ENCODE measurements at places on chromosomes 1 and 21.

DNA sequence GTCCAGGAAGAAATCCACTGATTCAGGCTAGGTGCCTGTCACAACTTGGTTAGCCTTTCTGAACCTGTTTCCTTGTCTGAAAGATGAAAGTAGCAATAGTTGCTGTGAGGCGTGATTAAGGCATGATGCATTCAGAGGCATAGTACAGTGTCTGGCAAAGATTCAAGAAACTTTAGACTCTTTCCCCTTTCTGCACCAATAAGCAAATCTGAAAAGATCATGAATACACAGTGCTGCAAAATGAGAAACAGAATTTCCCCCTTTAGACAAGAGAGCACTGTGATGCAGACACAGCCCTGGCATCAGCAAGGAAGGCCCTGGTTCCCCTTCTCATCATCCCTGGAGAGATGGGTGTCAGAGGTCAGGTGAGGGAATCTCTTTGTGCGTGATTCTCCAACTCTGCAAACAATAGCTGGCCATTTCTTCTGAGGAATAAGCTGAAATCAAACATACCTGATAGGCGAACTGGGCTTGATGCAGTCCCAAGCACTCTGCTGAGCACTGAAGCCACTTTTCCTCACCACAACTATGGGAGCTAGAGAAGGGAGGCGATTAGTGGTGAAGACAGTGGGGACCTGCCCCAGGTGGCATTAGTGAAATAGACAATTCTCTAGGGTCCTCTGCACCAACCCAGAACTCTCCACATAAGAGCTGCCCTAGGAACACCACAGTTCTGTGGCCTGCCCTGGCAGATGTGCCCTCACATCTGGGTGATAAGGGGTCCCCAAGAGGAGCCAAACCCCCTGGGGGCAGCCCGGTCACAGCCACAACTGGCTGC lies 41.7 kb downstream of the ITPKB start:
- no peak for DNase-seq

- DNase-seq: no peak
Measured at GRCh38 chr21:44351535-44352252, 1.7 kb upstream of the TRPM2 start.

DNA sequence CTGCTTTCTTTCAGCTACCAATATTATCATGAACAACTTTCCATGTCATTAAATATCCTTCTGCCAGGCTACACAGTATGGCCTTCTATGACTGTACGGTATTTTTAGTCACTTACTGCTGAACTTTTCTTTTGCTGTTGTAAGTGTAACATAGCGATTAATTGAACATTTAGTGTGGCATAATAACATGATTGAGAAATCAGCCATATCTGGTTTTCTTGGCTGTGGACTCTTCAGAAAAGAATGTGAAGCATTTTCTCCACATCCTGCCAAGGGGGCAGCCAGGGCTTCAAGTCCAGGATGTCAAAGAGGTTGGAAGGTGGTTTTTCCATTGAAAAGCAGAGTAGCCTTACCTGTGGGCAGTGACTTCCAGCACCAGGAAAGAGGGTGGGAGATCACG lies 8.8 kb upstream of the AHCYL1 start:
- DNase-seq: no peak

DNA sequence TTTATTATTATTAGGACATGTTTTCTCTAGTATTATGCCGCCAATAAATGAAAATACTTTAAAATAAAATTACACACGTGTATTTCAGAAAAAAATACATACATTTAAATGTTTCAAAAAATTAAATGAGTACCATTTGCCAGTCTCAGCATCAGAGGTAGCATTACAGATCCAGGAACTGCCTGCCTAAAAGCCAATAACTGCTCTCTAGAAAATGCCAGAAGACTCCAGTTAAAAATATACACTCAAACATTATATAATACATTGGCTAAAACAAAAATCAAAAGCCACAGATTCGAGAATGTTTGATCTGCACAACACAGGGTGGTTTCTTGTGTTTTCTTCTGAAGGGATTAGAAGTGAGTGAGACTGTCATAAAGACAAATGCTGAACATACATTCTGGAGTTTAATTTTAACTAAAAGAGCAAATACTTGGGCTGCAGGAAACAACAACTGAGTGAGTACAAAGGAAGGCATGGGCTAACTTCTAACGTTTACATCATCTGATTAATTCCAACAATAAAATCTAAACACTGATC lies 105.5 kb downstream of the RERE start:
- no peak for DNase-seq

GRCh38 chr1:96715482-96715881 lies 6.1 kb upstream of the PTBP2 start:
- DNase-seq: no peak

DNA sequence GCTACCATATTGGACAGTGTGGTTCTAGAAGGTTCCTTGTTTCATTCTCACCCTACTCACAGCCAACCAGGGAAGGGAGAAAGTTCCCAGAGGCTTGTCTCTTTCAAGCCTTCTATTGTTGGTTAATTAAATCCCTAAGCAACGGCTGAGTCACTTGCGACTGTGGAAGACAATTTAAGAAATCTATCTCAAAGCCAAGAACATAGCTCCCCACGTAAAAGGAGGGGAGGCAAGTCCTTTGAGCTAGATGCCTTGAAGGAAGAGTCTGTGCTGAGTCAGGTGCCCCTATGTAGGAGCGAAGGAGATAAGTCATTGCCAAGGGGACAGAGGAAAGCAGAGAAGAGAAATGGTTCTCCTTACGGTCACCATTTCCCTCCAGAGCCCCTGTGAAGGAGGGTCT lies 79.4 kb upstream of the PPP2R5A start:
- no peak for DNase-seq

DNA sequence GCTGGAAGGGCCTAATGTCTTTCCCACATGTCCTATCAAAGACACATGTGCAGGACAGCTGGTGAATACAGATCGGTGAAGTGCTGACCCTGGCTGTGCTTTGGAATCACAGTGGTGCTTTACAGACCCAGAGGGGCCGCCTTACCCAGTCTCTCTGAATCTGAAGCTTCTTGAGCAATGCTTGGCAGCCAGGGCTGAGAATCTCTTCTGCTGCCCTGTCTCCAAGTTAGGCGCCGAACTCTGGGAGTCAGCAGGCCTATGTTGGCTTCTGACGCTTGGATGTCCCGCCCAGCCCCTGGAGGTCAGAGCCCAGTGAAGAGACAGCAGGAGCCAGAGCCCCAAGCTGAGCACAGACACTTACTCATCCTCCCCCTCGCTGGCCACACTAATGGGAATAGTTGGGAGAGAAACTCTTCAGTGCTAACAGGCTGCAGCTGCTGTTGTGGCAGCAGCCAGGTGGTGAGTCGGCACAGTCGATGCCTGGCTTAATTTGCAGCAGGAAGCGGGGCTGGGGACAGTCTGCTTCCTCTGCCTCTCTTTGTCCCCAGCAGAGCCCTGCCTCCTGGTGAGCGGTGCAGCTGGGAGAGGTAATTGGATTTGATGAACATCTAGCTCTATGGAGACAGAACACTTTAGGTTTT lies 68.1 kb downstream of the URB2 start:
- DNase-seq: no peak

DNA sequence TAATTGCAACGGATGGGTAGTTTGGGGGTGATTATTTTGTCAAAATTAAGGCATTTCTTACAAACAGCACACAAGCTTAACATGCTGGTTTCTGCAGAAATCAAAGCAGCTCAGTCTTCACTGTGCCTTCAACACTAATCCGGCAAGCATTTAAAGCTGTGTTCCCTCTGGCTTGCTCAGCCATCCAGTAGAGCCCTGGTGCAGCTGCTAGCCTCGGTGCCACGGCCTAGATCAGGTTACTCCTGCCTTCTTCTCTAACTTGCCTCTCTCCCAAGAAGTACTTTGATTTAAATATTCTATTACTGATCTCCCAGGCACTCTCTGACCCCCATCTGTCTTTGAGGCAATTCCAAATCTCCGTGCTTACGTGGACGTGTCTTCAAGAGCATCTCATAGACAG lies 85.6 kb downstream of the GREM2 start:
- no peak for DNase-seq

DNA sequence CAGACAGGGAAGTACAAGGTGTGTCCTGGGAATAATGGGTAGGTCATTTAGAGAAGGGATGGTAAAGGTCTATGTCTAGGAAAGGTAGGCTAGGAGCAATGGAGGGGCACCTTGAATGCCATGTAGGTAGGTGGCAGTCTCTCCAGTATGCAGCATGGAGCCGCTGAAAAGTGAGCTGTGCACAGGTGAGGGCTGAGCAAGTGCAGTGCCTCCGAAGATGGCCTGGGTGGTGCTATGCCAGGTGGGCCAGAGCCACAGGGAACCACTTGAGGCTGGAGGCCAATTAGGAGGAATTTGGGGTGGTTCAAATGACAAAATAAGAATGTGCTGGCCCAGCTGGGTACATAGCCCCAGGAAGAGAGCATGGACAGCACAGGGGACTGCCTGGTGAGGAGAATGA lies 25.0 kb downstream of the RNU5D-1 start:
- no peak for DNase-seq

DNA sequence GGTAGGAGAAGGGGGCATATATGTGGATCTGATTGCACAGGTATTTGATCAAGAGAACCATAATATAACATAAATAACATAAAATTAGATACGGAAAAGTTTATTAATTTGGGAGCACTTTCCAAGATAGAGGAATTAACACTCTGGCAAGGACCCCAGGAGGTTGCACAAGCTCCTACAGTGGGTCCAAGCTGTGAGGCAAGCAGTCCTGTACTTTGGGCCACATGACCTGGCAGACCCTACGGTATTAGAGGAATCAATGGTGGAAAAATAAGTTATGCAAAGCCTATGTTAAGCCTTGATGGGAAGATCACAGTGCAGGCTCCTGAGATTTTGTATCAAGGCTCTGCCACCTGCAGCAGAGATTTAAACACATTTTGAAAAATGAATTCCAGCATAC lies 220.1 kb downstream of the COL24A1 start:
- DNase-seq: no peak

GRCh38 chr1:31299365-31299764 lies 2.5 kb downstream of the ZCCHC17 start:
- no peak for DNase-seq

- DNase-seq: no peak
Measured at GRCh38 chr1:60620087-60620486, 462.3 kb upstream of the NFIA start.

DNA sequence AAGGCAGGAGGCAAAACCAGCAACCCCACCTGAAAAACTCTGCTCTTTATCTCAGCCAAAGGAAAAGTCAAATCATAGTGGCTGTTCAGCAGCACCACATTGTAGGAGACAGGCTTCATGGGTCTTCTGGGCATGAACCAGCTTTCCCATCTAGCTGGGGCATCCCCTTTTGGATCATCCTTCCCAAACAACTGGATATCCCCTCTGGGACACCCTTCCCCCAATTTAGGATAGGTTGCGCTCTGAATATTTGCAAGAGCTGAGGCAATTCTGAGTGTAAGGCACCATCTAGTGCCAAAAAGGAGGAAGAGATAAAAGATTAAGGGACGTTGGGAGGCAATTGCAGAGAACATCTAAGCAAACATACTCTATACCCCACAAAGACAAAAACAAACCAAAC lies 295.8 kb downstream of the MATN1 start:
- no peak for DNase-seq

GRCh38 chr1:88284066-88284465 lies 400.0 kb upstream of the PKN2 start:
- DNase-seq: no peak

DNA sequence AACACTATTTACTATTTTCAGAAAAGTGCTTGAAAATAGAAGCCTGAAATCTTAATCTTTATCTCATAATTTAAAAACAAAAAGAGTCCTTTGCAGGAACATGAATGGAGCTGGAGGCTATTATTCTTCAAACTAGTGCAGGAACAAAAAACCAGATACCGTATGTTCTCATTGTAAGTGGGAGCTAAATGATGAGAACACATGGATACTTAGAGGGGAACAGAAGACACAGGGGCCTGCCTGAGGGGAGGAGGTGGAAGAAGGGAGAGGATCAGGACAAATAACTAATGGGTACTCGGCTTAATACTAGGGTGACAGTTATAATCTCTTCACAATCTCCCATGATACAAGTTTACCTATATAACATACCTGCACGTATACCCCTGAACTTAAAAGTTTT lies 176.3 kb downstream of the SDCCAG8 start:
- DNase-seq: no peak

DNA sequence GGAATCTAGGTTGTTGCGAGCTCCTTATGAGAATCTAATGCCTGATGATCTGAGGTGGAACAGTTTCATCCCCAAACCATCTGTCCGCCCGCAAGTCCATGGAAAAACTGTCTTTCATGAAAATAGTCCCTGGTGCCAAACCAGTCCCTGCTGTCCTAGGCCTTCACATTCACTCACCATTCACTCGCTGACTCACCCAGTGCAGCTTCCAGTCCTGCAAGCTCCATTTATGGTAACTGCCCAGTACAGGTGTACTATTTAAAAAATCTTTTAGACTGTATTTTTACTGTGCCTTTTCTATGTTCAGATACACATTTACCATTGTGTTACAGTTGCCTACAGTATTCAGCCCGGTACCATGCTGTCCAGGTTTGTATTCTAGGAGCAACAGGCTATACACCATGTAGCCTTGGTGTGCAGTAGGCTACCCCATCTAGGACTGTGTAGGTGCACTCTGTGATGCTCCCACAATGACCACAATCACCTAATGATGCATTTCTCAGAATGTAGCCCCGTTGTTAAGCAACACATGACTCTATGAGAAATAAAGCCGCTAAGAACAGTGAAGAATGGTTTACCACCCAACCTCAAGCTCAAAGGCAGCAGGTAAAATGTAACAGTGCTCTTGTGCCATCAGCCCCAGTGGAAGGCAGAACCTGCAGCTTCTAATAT lies 2.4 kb downstream of the ECHDC2 start:
- no peak for DNase-seq

DNA sequence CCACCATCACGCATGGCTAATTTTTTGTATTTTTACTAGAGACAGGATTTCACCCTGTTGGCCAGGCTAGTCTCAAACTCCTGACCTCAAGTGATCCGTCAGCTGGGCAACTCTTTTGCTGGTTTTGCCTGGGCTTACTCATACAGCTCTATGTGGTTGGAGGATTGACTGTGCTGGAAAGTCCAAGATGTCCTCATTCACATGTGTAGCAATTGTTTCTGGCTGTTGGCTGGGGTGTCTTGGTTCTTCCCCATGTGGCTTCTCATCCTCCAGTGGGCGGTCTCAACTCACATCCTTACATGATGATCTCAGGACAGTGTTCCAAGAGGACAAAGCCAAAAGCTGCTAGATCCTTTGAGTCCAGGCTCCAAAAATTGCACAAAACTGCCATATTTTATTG lies 53.3 kb downstream of the TEX35 start:
- DNase-seq: no peak

GRCh38 chr1:84301004-84301784 lies at the start of gene SAMD13:
SAMD13 (plus strand) TSS chr1:84301708; CDS start chr1:84303235, 1,527 bp downstream.
- DNase-seq: peak; percentile 59

- peak; percentile 47 for DNase-seq
Measured at GRCh38 chr1:52904927-52905698, 16.4 kb downstream of the ECHDC2 start.

- no peak for DNase-seq
Measured at GRCh38 chr1:112888630-112889029, 67.4 kb downstream of the SLC16A1 start.

GRCh38 chr1:16324456-16324890 lies 27.8 kb downstream of the FBXO42 start:
- no peak for DNase-seq

- no peak for DNase-seq
Measured at GRCh38 chr1:210591214-210591613, 262.5 kb downstream of the HHAT start.

- DNase-seq: no peak
Measured at GRCh38 chr21:37547615-37548200, 181.1 kb downstream of the DYRK1A start.
